ENCODE measurements at places on chromosomes 4 and X.

DNA sequence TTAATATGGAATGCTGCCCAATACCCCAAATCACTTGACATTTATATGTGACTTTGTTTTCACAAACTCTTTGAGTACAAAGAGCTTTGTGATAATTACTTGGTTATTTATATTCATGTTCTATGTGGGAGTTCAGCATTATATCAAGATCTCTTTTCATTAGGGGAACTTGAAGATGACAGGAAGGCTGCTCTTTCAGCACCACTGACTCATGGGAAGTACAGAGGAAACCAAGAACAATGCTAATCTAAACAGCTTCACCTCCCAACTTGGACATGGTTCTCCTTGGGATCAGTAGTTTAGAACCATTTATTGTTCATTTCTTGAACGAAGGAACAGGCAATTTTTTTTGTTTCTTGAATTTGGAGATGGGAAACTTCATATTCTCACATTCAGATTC is 184.0 kb upstream of the AFF2 start:
- no peak for DNase-seq

DNA sequence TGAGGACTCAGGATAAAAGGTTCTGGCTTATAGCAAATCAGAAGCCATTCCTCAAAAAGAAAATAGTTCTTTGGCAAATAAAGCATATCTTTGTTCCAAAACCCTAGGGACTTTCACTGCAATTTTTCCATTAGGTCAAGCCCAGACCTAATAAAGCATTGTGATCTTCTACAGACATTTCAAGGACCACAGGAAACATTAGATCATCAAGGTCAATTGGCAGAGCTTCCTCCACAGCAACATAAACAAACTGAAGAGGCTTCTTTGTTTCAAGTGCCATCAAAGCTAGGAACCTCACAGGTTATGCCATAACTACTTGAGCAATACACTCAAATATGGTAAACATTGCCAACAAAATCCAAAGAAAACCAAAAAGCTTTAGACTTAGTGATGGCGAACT is 144.9 kb downstream of the ANXA5 start:
- no peak for DNase-seq

- peak; percentile 28 for DNase-seq
Measured at GRCh38 chr4:164807611-164808010, 53.7 kb downstream of the SMIM31 start.

GRCh38 chr4:120517966-120518365 is 404.6 kb downstream of the PRDM5 start:
- peak; percentile 52 for DNase-seq

DNA sequence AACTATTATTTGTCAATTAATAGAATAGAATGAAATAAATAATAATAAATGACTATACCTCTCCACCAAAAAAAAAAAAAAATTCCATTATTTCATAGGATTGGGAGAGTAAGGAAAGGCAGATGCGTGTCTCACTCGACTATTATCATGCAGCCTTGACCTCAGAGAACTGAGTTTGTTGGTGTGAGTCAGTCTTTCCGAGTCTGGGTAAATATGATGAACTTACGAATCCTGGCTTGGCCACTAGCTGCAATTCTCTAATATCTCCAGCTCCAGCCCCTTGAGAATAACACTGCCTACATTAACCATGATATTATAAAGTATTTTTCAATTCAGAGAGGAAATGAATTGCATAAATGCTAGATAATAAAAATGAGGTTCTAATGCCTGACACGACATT is 46.6 kb upstream of the DHX15 start:
- no peak for DNase-seq

DNA sequence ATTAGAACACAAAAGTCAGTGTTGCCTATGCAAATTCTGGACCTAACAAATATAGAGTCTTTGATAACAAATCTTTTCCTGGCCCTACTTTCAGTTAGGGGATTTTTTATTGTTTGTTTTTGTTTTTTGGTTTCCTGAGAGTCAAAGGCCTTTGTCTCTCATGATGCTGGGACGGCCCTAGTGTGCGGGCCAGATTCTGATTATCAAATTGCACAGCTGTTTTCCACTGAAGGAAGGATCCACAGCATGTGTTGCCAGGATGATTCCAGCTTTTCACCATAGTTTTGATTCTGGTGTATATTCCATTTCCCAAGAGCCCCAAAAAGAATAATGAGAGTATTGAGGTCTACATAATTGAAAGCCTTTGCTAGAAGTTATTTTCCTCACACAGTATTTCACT is 248.2 kb downstream of the CAMK2D start:
- DNase-seq: no peak

GRCh38 chr4:34939073-34939472 is 1305.2 kb downstream of the ARAP2 start:
- DNase-seq: no peak

GRCh38 chr4:73702796-73703287 is 37.5 kb upstream of the CXCL8 start:
- DNase-seq: no peak

GRCh38 chrX:31268359-31268758 is 196.5 kb upstream of the FTHL17 start:
- peak; percentile 11 for DNase-seq

- no peak for DNase-seq
Measured at GRCh38 chr4:128521156-128521555, 233.5 kb upstream of the PGRMC2 start.

DNA sequence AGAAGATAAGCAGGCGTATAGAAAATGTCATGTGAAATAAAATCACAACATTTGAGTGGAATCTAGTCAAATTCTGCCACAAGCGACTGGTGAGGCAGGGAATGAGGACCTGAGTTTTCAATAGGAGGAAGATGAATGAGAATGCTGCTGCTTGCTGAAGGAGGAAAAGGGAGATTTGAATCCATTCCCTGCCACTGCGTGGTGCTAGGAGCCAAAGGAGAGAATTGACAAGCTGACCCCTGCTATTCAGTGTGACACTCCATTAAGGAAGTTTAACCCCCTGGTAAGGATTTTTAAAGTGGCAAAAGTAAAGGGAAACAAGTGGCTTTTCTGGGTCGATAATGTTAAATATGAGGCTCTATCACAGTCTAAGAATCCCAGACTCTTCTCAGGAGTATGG is 314.0 kb downstream of the NAF1 start:
- no peak for DNase-seq

- DNase-seq: peak; percentile 29
Measured at GRCh38 chr4:165684177-165684805, 188.7 kb upstream of the TLL1 start.

DNA sequence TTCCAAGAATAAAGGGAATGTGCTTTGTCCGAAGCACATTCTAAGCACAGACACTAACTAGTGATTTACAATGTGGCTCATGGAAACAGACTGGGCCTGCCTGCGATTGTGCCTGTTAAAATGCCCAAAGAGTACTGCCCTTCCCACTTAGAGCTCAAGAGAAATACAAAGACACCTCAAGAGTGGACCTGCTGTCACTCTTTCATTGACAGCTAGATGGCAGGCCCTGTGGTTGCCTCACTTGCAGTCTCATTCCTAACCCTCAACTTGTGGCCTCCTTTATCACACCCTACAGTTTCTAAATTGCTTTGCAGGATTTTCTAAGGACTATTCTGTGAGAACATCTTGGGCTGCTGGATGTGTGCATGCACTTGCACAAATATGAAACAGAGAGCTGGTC is 331.0 kb upstream of the EMCN start:
- no peak for DNase-seq

DNA sequence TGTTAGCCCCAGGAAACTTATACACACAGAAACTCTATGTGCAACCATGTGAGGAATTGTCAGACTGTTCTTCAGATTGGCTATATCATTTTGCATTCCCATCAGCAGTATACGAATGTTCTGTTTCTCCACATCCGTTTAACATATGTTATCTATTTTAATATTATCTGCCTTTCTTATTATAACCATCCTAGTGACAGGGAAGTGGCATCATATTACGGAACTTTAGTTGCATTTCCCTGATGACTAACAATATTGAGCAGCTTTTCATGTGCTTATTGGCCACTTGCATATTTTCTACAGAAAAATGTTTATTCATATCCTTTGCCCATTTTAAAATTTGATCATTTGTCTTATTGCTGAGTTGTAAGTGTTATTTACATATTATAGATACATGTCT is 36.5 kb upstream of the IL15 start:
- DNase-seq: no peak

- no peak for DNase-seq
Measured at GRCh38 chr4:25129917-25130316, 30.3 kb downstream of the SEPSECS start.

DNA sequence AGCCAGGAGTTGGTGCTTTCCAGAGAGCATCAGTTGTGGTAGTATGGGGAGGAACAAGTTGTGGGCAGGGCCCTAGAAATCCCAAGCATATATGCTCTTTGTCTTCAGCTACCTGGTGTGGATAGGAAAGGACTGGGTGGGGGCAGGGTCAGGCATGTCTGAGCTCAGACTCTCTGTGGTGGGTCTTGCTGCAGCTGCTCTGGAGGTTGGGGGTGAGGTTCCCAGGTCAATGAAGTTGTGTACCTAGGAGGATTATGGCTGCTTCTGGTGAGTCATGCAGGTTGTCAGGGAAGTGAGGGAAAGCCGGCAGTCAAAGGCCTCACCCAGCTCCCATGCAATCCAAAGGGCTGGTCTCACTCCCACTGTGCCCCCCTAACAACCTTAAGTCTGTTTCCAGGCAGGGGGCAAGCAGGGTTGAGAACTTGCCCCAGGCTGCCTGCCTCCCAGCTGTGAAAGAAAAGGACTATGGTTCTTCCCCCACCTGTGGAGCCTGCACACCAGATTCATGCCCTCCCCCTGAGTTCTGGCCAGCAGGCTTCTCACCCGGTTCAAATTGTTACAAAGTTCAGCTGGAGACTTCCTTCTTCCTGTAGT is 30.4 kb upstream of the QRFPR start:
- DNase-seq: no peak

DNA sequence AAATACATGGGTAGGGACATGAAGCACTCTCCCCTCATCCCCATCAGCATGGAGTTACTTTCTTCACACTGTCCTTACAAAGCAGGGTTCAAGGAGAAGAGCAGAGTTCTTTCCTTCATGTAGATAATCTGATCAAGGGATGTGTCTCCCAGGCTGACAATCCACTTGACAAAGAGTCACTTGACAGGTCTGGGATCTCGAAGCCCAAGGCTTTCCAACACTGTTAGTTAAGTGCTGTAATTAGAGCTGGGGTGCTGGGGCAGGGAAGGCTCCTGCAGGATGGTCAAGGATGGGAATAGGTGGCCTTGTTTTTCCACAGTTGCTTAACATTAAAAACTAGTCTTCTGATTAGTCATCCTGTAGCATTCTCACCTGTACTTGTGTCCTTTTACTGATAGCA is 38.0 kb downstream of the CCNG2 start:
- DNase-seq: no peak

DNA sequence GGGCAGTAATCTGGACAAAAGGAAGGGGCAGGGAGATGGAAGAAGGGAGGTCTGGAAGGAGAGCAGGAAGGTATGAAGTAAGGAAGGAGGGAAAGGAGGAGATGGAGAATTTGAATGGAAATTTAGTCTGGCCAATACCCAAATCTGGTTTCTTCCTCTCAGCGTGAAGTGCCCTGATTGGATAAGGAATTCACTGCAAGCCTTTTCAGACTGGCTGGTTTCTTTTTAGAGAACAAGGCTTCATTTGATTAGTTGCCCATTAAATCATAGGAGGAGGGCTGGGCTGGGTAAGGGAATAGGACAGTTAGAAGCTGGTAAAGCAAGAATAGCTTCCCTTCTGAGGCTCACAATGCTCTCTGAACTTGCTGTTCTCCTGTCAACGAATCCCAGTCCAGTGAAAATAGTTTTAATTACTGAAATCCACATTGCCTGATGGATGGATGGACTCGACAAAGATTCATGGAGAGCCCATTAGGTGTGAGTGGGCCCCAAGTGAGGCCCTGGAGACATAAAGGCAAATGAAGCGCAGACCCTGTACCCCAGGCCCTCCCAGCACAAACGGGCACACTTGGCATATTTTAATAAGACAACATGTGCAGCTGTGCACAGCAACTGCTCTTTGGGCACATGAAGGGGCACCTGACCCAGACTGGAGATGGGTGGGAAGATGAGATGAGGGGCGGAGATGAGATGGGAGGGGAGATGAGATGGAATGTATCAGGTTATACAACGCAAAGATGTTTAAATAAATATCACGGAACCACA is 347.1 kb upstream of the GATB start:
- DNase-seq: no peak

- DNase-seq: no peak
Measured at GRCh38 chr4:77347351-77347966, 190.5 kb downstream of the CCNG2 start.

- no peak for DNase-seq
Measured at GRCh38 chrX:63658920-63659319, 126.1 kb downstream of the ARHGEF9 start.

- no peak for DNase-seq
Measured at GRCh38 chr4:17218786-17219185, 293.1 kb downstream of the QDPR start.

GRCh38 chrX:63657821-63658220 is 127.2 kb downstream of the ARHGEF9 start:
- no peak for DNase-seq

- DNase-seq: no peak
Measured at GRCh38 chr4:131613824-131614216, 1535.3 kb upstream of the PCDH10 start.
